Type B pancreatic cell (in vitro differentiated cells): ENCODE measurements at places on chromosomes 12 and 14. TPM values are rescaled to one million over a fixed set of nuclear protein-coding genes. Genes with fewer than 3 reads are reported as not detected.
A peak's percentile ranks its signal among the peaks of the same experiment; 100 is the strongest.

SERPINA9 gene
- not detected in 2 replicates for total RNA-seq

NOVA1 gene
- 8.8 and 22.6 TPM in 2 replicates for total RNA-seq

CRIP1 gene
- 5.1 and 15.4 TPM in 2 replicates for total RNA-seq

PLCZ1 gene
- not detected in 2 replicates for total RNA-seq

SPTB gene
- 3.8 and 5.0 TPM in 2 replicates for total RNA-seq

GPD1 gene
- total RNA-seq, result 9.0 and 12.5 TPM in 2 replicates

DNA sequence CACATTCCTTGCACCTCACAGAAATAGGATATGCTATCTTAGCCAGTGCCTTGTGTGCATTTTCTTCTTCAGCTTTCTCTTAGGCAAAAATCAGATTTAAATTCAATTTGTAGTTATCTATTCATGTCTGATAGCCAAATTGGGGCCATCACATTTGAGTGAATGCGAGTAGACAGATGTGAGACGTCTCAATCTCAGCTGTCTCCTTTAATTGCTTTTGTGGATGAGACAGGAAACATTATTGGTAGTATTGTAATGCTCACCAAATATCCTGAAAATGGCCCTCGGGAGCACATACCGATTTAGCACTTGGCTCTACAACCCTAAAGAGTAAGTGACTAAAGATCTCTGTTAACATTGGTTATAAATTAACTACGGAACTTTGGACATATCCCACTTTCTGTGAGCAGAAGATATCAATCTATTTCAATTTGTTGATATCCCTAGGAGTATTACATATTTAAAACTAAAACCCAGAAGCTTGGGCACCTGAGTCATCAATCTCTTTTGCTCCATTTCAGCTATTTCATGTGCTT is 1012.5 kb upstream of the TMEM132C start:
- DNase-seq, result no peak
- H3K4me1 ChIP-seq, result no peaks in the 10 kb centered on the region
- H3K27ac ChIP-seq, result no peak overlapping the region
- peaks cover 3% of the 10 kb centered on the region for H3K27me3 ChIP-seq

DNA sequence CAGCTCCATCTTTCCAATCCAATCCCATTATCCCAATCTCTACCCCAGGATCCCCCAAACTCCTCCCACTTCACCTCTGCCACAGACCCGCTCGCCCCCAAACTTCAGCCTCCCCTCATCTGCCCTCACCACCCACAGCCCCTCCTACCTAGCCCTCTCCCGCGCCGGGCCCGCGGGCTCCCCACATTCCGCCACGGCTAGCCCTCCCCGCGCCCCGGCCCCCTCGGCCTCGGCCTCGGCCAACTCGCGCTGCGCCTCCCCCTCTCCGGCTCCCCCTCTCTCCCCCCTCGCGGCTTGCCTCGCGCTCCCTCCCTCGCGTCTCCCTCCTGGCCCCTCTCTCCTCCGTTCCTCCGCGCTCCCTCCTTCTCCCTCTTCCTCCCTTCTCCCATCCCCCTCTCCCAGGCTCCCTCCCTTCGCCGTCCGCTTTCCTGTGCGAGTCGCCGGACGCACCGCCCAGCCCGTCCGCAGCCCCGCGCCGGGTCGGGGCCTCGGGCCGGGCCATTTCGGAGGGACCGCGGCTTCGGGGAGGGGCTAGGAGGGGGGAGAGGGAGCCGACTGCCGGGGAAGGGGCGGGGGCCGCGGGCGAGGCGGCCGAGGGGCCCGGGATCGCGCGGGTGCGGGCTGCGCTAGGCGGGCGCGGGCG is at the start of gene ATN1:
TSS of gene ATN1 (plus strand) at position 581 of the 643 bp plus-strand sequence. CDS start 6,043 bp downstream, outside the sequence.
- peak within 1 kb of the TSS; percentile 95 for H3K4me3 ChIP-seq
- peak; percentile 84 for DNase-seq
- peaks cover 17% of the 10 kb centered on the region for H3K36me3 ChIP-seq

DNA sequence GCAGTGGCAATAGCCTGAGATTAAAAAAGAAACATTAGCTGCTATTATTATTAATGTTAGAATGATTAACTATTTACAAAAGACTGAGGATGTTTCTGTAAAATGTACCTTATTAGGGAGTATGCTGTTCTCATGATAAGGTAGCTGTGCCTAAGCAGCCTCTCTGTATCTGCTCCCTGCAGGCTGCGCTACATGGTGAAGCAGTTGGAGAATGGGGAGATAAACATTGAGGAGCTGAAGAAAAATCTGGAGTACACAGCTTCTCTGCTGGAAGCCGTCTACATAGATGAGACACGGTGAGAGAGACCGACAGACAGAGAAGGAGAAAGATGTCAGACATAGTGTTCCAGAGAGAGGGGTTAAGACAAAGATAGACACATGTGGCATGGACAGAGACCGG is 17.4 kb downstream of the PDE1B start:
- no peak for DNase-seq
- H3K4me3 ChIP-seq, result no peak overlapping the region
- H3K27ac ChIP-seq, result no peak overlapping the region
- H3K27me3 ChIP-seq, result peaks cover 52% of the 10 kb centered on the region

DNA sequence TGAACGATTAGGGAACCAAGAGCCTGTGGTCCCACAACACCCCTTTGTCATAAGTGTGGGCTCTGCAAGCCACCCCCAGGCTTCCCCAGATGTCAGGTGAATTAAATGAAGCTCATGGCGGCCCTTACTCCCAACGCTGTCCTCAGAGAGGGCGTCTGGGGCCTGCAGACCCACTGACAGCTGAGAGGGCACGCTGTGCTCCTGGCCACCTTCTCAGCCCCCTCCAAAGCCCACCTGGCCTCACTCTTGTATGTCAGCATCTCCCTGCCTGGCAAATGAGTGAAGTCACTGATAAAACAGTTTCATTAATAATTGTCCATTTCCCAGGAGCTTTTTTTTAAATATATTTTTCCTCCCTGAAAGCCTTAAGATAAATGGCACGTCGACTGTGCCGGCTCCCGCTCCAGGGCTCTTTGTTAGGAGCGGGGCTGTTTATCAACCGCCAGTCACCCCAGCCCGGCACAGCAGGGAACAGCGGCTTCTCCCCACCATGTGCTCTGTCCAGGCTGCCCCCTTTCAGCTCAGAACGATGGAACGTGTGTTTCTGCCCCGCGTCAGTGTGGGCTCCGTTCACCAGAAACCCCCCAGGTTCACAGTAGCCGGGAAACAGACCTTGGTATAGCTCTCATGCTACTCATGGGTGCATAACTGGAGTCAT is 94.7 kb upstream of the SFSWAP start:
- peaks cover 54% of the 10 kb centered on the region for H3K27me3 ChIP-seq
- H3K4me3 ChIP-seq, result no peak overlapping the region
- no peaks in the 10 kb centered on the region for H3K36me3 ChIP-seq
- H3K27ac ChIP-seq, result no peak overlapping the region
- DNase-seq, result no peak

DNA sequence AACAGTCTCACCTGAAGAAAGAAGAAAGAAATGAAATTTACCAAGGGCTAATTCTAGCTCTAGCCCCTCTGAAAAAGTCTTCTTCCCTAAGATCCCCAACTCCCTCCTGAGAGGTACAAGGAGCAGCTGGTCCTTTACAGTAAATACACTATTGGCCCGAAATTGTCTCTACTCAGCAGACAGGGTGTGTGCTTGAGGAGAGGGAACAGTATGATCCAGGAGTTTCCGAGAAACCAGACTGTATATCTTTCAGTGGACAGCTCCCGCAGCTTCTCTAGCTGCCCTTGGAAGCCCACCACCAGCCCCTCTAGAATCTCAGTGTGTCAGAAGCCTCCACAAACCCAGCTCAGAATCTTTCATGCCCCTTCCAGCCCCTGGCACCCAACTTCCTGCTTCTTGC is 8.1 kb downstream of the GPR84 start:
- no peak overlapping the region for H3K4me3 ChIP-seq
- no peaks in the 10 kb centered on the region for H3K27me3 ChIP-seq
- peak overlapping the region; percentile 75 for H3K27ac ChIP-seq
- no peaks in the 10 kb centered on the region for H3K36me3 ChIP-seq
- no peak for DNase-seq
- H3K4me1 ChIP-seq, result peaks cover 63% of the 10 kb centered on the region

- peaks cover 39% of the 10 kb centered on the region for H3K4me1 ChIP-seq
- H3K4me3 ChIP-seq, result no peak overlapping the region
- no peak for DNase-seq
- H3K27ac ChIP-seq, result no peak overlapping the region
Observed at GRCh38 chr12:104727726-104728465, 230.2 kb downstream of the SLC41A2 start.

- no peak for DNase-seq
- H3K36me3 ChIP-seq, result peaks cover 21% of the 10 kb centered on the region
- peaks cover 17% of the 10 kb centered on the region for H3K4me1 ChIP-seq
- H3K27ac ChIP-seq, result peak overlapping the region; percentile 85
- H3K27me3 ChIP-seq, result peaks cover 9% of the 10 kb centered on the region
Observed at GRCh38 chr12:16349131-16349460, 1.7 kb downstream of the MGST1 start.

DNA sequence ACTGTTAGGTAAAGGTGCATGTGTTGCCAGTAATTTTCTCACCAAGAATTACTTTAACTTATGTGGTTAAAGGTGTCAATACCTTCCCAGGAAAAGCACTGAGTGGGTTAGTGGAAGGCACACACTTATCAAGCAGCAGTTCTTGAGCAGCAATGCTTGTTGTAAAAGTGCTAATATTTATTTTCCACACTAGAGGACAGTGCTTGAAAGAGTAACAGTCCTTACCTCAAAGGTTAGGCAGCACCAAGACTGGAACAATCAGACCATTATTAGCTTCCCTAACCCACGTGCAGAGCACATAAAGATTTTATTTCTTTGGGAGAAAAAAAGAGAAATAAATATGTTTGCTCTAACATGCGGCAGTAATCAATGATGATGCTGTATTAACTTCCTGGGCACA is 48.8 kb upstream of the KRR1 start:
- H3K27ac ChIP-seq, result peak overlapping the region; percentile 33
- H3K36me3 ChIP-seq, result no peaks in the 10 kb centered on the region
- DNase-seq, result no peak
- H3K4me3 ChIP-seq, result no peak overlapping the region

DNA sequence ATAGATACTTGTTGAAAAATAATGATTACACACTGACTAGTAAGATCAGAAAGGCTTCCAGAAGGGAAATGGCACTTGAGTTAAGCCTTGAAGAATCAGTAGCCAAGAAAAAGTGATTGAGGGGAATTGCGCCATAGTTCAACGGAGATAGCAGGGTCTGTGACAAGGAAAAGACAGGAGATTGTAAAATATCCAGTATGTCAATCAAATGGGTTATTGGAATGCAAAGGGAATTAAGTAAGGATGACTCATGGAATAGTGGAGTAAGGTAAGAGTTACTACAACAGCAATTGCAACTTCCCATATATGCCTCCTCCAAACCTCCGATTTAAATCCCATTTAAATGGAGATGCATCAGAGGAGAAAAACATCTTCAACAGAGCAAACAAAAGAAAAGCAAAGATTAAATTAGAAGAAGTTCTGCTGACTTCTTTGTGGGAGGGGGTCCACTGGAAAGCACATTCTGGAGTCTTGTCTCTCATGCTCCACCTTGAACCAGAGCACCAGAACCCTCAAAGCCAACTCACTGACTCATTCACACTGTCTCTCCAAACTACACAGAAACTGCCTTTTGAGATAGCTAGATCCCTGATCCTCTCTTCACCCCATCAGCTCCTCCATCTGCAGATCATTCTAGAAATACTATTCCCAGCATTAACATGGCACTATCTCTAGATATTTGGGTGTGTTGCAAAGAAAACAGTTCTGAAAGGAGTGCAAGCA is 138.2 kb downstream of the NUAK1 start:
- peaks cover 13% of the 10 kb centered on the region for H3K27me3 ChIP-seq
- H3K4me1 ChIP-seq, result no peaks in the 10 kb centered on the region
- DNase-seq, result no peak
- H3K27ac ChIP-seq, result no peak overlapping the region
- H3K36me3 ChIP-seq, result no peaks in the 10 kb centered on the region

- no peak overlapping the region for H3K27ac ChIP-seq
- no peak overlapping the region for H3K4me3 ChIP-seq
- H3K36me3 ChIP-seq, result peaks cover 3% of the 10 kb centered on the region
- no peak for DNase-seq
- H3K4me1 ChIP-seq, result peaks cover 24% of the 10 kb centered on the region
Observed at GRCh38 chr12:2248901-2249381, 196.2 kb downstream of the CACNA1C start.

GRCh38 chr12:107178776-107179175 is 85.4 kb upstream of the CRY1 start:
- H3K4me3 ChIP-seq, result no peak overlapping the region
- H3K27ac ChIP-seq, result no peak overlapping the region
- no peak for DNase-seq

- H3K27ac ChIP-seq, result no peak overlapping the region
- no peaks in the 10 kb centered on the region for H3K36me3 ChIP-seq
- H3K27me3 ChIP-seq, result peaks cover 17% of the 10 kb centered on the region
- H3K4me1 ChIP-seq, result no peaks in the 10 kb centered on the region
- no peak for DNase-seq
- H3K4me3 ChIP-seq, result no peak overlapping the region
Observed at GRCh38 chr14:59846595-59846994, 24.0 kb downstream of the RTN1 start.

- H3K27ac ChIP-seq, result no peak overlapping the region
- H3K36me3 ChIP-seq, result no peaks in the 10 kb centered on the region
- no peak for DNase-seq
- H3K4me1 ChIP-seq, result peaks cover 4% of the 10 kb centered on the region
- no peaks in the 10 kb centered on the region for H3K27me3 ChIP-seq
- H3K4me3 ChIP-seq, result no peak overlapping the region
Observed at GRCh38 chr12:114735011-114735410, 51.0 kb upstream of the TBX3 start.

GRCh38 chr12:89461649-89462612 is 62.7 kb downstream of the GALNT4 start:
- no peaks in the 10 kb centered on the region for H3K27me3 ChIP-seq
- H3K4me3 ChIP-seq, result no peak overlapping the region
- peaks cover 16% of the 10 kb centered on the region for H3K4me1 ChIP-seq

- no peaks in the 10 kb centered on the region for H3K36me3 ChIP-seq
- no peak for DNase-seq
- no peaks in the 10 kb centered on the region for H3K4me1 ChIP-seq
- peaks cover 12% of the 10 kb centered on the region for H3K27me3 ChIP-seq
- H3K4me3 ChIP-seq, result no peak overlapping the region
- H3K27ac ChIP-seq, result no peak overlapping the region
Observed at GRCh38 chr12:22084852-22085251, 38.8 kb downstream of the CMAS start.

DNA sequence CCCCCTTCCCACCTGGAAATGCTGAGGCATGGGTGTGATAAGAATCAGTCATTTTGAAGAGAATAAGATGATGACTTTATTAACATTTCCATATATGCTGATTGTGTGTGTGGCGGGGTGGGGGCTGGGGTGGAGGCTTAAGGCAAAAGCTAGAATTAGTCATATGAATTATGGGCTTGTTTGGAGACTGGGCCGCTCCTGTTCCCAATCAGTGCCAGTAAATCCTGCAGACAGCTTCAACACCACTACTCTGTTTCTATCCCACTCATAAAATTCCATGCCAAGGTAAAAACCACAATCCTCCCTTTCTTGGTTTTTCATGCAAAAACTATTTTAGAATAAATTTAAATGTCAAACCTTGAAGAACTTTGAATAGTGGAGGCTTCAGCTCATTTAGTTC is 29.9 kb upstream of the SLC38A2 start:
- no peaks in the 10 kb centered on the region for H3K36me3 ChIP-seq
- H3K4me1 ChIP-seq, result peaks cover 19% of the 10 kb centered on the region
- H3K27ac ChIP-seq, result no peak overlapping the region
- H3K4me3 ChIP-seq, result no peak overlapping the region
